ENCODE measurements at places on chromosomes 5 and 9.

GRCh38 chr9:85898332-85898731 lies 42.6 kb upstream of the NAA35 start:
- no peak for DNase-seq

DNA sequence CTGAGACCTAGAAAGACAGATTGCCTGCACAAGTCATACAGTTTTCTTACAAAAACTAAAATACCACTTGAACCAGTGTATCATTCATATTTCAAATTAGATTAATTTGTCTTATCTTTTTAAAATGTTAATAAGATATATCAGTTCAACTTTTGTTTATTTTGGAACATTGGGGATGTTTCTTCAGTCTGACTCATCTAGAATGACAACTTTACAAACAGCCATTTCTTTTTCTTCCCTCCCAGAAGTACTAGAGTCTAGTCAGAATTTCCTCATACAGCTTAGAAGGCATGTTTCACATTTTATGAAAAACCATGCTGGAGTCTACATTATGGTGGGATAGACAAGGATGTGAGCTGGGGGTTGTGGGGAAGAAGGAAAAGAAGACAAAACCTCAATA lies 262.5 kb downstream of the NFIB start:
- DNase-seq, result no peak

DNA sequence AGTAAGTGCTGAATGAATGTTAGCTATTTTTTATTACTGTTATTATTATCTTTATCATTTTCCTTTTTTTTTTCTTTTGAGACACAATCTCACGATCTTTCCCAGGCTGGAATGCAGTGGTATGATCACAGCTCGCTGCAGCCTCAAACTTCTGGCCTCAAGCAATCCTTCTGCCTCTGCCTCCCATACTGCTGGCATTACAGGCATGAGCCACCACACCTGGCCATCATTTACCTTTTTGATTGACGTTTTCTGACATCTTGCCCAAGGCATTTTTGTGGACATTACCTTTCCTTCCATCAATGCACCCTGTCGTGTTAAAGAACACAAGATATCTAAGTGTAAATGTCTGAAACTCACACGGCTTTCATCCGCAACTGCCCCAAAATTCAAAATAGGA lies 138.2 kb downstream of the GAS1 start:
- no peak for DNase-seq

- DNase-seq, result no peak
Measured at GRCh38 chr5:172830876-172831662, 3.0 kb upstream of the ERGIC1 start.

DNA sequence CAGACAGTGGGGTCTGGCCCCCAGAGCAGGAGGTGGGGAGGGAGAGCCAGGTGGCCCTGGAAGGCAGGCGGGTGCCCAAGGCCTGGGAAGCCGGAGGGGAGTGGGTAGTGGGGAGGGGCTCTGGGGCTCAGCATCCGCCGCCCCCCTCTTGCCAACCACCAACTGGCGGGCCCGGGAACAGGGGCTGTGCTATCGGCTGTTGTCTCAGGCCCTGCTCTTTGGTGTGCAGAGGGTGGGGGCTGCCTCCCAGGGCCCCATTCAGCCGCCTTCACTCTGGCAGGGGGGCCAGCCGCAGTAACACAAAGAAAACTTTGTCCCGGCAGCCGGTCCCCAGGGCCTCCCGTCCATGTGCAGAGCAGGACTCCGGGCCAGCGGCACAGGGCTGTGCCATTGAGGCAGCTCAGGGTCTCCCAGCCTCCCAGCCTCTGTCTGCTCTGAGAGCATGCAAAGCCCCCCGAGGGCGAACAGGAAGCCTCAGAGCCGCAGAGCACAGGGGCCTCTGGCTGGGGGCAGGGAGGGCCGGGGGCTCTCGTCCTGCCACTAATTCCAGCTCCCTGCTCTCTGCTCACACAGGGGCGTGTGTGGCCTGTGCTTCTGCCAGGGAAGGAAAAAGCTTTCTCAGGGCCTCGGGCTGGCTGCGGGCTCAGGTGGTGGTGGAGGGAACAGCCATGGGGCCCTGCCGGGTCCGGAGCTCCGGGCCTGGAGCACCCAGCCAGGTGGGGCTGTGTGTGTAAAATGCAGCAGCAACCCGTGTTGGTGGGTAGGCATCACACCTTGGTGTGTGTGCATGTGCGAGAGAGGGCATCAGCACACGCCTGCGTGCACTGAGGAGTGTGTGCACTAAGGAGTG lies 54.2 kb upstream of the NOTCH1 start:
- no peak for DNase-seq

DNA sequence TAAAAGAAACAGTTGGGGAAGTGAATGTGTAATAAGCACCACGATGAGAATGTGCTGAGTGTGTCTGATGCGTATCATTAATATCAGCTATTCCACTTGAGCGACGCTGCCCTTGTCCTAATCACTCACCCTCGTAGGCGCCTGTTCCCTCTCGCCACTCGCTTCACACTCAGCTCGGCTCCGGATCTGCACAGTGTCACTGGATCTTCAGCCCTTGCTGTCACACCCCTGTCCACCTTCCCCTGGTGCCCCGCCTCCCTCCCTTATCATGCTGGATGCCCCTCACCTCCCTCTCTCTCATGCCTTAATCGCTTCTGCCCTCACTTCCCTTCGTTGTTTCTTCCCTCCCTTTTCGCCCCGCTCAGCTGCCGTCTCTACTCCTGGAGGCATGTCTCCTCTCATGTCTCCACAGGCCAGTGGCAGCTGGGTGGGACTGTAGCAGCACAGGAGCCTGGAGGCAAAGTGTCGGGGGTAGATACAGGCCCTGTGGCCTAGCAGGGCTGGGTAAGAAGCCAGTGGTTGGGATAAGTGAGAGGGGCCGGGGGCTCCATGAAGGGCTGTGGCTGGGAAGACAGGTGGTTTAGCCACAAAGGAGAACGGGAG lies 43.5 kb downstream of the ANKDD1B start:
- DNase-seq, result no peak

- DNase-seq, result no peak
Measured at GRCh38 chr5:20109326-20109725, 121.3 kb upstream of the CDH18 start.

- no peak for DNase-seq
Measured at GRCh38 chr9:101791533-101791932, 53.1 kb upstream of the GRIN3A start.

GRCh38 chr5:95102080-95102479 lies 182.8 kb downstream of the MCTP1 start:
- no peak for DNase-seq

GRCh38 chr5:110812639-110813038 lies 73.8 kb downstream of the SLC25A46 start:
- DNase-seq, result no peak

DNA sequence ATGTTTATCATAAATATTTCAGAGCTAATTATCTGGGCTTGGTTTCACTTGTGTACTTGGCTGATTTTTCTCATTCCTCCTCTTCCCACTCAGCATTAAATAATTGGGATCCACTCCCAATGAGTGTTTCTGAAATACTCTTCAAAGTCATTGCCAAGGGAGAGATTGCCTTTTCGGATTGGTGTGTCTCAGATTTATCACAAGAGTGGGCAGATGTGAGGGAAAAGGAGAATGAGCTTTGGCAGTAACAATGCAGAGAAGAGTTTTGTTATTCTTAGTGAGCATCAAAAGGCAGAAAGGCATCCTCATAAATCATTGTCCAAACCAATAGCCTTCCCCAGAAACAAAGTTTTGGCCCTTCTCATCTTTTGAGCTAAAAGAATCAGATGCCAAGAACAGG lies 79.2 kb downstream of the SEMA5A start:
- no peak for DNase-seq

DNA sequence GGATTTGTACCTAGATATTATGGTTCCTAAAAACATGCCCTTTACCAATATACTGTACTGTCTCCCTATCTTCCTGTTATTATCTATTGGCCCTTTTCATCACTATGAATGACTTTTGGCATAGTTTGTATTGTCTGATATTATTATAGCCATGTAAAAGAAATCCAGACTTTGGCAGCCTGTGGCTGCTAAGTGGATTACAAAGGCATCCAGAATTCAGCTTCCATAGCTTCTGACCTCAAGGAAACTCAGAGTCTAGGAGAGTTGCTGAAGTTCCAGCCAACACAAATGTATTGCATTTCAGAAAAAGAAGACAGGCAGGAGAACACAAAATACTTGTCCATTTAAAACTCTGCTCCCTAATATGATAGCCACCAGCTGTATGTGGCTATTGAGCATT lies 319.2 kb upstream of the MPDZ start:
- DNase-seq, result no peak

Measured in mucosa of descending colon (tissue), 3 donors.